Stimulated activated CD4-positive, alpha-beta T cell treated with anti-CD3 and anti-CD28 coated beads, Interleukin-1b, Interleukin-23, amount 100 ng/mL, for 48 hours (primary cell): ENCODE measurements at places on chromosomes 7 and 10.

DNA sequence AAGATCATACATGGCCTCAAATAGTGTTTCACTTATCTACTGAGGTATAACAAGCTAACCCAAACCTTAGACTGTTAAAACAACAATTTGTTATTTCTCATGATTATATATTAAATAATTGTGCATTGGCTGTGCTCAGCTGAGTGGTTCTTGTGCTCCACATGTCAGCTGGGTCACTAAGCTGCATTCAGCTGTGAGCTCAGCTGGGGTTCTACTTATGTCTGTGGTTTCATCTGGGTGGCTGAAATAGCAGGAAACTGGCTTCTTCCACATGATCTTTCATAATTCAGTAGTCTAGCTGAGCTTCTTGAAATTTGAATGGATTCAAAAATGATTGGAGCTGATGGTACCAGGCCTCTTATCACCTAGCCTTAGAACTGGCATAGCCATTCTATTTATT is 181.8 kb upstream of the CSTF2T start:
- DNase-seq, result no peak

DNA sequence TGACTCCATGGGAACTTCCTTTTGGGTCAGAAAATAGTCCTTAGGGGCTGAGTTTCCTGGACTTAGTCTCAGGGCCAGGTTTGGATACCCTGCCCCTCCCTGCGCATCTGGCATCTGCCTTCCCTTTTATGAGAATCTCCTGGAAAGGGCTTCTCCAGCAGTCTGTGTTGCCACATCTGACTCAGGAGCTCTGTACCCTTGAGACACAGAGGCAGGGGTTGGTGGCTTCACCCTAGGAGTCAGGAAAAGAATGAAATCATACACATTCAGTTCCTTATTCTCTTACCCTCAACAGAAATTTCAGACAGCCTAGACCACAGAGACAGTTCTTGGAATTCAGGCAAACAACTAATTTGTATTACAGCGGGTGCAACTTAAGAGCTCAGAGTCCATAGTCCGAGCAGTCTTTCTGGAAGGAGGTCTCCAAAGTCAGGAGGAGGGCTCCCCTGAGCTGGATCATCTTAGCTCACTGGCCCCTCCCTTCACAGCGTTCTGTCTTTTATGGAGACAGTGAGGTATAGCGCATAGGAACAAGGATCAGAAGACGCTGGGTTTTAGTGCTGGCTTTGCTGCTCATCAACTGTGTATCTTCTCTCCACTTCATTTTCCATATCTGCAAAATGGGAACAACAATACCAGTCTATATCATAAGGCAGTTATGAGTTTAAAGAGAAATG is 3.0 kb upstream of the PLAU start:
- DNase-seq, result no peak

- no peak for DNase-seq
Observed at GRCh38 chr10:100746784-100747455, 1.5 kb downstream of the PAX2 start.

DNA sequence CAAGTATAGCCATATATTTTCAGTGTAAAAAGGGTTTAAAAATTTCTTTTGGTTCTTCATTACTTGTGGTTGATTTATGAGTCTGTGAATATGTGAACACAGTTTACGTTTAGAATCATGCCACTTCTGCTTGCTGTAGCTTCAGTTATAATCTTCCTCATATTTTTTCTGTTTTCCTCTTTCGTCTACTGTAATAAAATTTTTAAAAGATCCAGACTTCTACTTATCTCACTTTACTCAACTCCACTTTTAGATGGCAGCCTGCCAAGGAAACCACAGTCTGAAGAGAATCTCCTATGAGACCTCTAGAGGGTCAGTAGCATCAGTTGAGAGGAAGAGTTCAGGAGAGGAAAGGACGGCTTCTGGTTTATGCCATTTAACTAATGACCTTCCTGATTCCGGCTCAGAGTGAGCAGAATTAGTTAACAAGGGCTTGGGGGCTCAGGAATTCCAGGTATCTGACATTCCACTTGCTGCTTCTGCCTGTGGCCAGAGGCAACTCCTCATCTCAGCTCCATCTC is 21.4 kb downstream of the CREB5 start:
- DNase-seq, result no peak

DNA sequence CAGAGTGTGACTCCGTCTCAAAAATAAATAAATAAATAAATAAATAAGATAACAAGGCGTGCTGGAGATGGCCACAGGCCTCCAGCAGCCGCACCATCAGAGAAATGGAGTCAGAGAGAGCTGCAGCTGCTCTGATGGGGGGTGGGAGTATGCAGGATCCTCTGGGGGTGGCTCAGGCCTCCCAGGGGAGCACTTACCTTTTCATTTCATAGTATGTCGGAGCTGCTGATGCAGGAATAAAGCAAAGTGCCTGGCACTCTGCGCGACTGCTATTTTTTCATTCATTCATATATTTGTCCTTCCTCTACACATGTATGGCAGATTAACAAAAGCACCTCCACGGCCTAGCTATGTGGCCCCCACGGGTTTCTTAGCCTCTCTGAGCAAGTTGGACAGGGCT is 175.9 kb downstream of the CUX1 start:
- DNase-seq, result no peak

DNA sequence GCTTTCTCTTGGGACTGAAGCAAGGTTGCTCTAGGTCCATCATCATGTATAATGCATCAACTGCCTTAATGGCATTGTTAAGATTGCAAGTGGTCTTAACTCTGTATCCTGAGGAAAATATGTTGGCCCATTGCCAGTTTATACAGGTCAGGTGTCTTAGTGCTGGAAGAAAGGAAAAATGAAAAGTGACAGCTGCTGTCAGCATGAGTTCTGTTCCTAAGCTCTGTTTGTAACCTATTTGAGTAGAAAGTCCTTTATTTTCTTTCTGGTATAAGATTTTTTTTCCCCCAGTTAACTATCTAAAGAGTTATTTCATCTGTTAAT is 127.2 kb downstream of the SRI start:
- DNase-seq, result no peak

GRCh38 chr7:128017862-128018845 is 13.1 kb downstream of the LRRC4 start:
- DNase-seq, result no peak

- no peak for DNase-seq
Observed at GRCh38 chr7:37665352-37666022, 18.1 kb upstream of the GPR141 start.

DNA sequence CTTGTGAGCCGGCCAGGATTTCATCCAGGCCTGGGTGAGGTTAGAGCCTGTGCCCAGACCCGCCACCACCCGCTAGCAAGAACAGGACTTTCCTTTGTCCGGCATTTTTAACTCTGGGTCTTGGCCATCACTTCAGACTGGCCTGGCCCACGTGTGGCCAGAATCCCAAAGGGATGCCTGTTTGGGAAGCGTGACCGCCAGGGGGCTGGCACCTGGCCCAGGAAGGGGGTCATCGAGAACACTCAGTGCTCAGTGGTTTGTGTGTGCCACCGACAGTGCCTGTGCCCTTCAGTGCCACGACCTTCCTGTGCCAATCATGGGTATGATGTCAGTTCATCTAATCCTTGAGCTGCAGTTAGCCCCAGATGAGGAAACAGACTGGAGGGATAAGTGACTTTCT is 85.0 kb downstream of the ZMIZ1 start:
- DNase-seq, result no peak

GRCh38 chr10:94076325-94076841 is 82.7 kb downstream of the PLCE1 start:
- DNase-seq, result no peak

DNA sequence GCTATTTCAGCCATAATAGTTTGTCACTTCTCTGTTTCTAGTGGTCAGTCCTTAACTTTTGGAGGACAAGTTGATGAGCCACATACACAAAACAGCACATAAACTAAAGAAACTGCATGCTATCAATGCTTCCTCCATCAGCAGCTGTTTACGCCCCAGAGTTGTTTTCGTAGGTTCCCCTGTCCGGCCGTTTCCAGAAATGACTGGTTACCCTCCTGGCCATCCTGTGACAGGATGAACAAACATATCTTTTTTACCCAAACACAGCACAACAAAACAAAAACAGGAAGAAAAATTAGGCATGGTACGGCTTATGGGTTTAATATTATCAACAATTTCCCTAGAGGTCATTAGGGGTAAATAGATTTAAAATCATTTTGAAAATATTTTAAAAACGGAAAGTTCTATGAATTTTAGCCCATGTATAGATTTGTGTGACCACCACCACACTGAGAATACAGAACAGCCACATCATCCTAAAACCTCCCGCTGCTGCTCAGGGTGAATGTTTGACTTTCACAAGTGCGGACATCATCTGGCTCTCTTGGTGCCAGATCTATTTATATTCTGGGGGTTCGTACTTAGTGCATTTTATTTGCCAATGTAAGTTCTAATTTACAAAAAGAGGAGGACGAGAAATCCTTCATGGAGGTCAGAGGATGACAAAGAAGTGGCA is 74.8 kb downstream of the HIPK2 start:
- DNase-seq, result no peak

DNA sequence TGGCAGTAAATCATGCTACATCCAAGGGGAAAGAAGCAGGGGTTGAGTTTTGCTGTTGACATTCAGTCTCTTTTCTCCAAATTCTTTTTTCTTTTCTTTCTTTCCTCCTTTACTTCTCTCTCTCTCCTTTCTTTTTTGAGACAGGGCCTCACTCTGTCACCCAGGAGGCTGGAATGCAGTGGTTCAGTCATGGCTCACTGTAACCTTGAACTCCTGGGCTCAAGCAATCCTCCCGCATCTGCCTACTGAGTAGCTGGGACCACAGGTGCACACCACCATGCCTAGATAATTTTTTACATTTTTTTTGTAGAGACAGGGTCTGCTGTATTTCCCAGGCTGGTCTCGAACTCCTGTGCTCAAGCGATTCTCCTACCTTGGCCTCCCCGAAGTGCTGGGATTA is 35.2 kb downstream of the SBDS start:
- no peak for DNase-seq

DNA sequence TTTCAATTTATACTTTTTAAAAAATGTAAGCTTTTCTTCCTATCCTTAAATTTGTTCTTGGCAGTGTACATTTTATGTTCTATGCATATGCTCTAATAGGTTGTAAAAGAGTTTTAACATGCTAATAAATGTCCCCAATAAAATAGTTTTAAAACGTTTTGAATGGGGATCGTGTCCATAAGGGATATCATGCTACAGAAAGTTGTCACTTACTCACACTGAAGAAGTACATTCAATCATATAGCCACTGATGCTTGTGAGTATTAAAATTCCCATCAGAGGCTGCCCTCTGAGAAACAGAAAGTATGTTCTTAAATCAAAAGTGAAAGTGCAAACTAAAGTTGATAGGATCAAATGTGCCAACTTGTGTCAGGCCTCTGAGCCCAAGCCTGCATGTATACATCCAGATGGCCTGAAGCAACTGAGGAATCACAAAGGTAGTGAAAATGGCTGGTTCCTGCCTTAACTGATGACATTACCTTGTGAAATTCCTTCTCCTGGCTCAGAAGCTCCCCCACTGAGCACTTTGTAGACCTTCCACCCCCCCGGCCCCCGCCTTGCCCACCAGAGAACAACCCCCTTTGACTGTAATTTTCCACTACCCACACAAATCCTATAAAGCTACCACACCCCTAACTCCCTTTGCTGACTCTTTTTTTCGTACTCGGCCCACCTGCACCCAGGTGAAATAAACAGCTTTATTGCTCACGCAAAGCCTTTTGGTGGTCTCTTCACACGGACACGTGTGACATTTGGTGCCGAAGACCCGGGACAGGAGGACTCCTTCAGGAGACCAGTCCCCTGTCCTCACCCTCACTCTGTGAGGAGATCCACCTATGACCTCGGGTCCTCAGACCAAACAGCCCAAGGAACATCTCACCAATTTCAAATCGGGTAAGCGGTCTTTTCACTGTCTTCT is 877 bp upstream of the NOD1 start:
- DNase-seq, result peak; percentile 40

DNA sequence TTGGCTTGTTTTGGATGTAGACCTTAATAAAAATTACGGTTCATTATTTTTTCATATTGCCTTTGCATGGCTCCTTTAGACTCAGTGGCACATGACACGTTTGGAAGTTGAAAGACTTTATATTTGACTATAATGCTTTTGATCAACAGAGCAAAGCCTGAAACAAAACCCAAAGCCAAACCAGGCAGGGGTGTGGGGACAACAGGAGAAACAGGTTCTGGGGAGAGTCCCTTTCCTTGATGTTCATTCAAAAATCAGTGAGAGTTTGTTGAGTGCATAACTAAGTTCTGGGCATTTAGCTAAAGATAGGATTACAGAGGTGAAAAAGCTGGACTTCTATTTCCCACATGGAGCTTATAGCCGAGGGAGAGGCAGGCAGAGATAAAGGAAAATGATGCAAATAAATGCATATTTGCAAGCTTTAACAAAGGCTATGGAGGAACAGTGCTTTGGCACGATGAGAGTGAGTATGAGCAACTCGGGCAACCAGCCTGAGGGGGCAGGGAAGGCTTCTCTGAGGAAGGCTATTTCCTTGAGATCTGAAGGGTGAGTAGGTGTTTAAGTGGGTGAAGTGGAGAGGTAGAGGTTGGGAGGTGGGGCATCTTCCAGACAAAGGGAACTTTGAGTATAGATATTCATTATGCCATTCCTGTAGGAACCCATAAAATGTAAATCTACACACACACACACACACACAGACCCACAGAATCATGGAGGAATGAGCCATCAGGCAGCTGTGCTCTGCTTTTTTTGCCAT is 34.5 kb upstream of the PDZD8 start:
- DNase-seq, result no peak

DNA sequence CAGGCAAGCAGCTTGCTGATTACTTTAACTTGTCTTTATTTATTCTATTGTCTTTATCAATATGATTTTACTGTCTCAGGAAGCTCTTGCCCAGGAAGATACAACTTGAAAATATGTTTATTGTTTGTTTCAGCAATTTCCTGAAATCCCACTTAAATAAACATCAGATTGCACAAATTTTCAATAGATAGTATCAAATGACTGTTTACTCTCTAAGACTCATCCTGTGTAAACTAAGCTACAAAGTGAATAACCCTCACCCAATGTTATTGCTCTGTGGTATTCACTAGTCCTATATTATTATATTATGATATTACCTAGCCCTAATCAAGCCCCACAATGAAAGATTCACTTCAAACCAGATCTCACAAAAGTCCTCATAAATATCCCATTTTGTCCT is 130.4 kb upstream of the HPS1 start:
- DNase-seq, result no peak

GRCh38 chr10:44105696-44106095 is 279.2 kb downstream of the CXCL12 start:
- no peak for DNase-seq

DNA sequence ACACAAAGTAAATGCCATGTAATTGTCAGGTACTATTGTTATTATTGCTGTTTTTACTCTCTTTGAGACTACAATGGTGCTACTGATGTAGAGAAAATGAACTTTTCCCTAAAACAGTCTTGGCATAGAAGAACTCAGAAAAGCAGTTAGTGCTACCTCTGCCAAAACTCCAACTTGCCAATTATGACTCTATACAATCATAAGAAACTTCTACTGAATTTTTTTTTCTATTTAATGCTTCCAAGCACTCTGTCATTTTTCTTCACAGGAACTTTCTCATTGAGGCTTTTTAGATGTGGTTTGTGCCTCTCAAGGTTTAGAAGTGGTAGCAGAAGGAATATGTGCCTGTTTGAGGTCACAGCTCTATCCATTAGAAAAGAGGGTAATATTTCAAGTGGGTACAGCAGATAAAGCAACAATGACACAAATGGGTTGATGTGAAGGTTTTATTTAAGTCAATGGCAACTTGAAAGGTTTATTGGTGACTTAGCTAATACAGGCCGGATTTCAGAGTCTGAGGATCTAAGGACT is 64.0 kb upstream of the FERD3L start:
- no peak for DNase-seq
